SK-MEL-5 (cell line): ENCODE measurements at places on chromosomes 5 and 9. TPM values are rescaled to one million over a fixed set of nuclear protein-coding genes. Genes with fewer than 3 reads are reported as not detected.

The CDC20B gene
- 0.21 and 0.35 TPM in 2 replicates for total RNA-seq

The PCDHGA9 gene
- 0.03 and 0.45 TPM in 2 replicates for total RNA-seq

The SH3TC2 gene
- 21.8 and 22.1 TPM in 2 replicates for total RNA-seq

The COL27A1 gene
- 0.90 and 2.3 TPM in 2 replicates for total RNA-seq

The REEP5 gene
- 32.4 and 47.7 TPM in 2 replicates for total RNA-seq

The TAF1L gene
- not detected in 2 replicates for total RNA-seq

The IFNA21 gene
- not detected in 2 replicates for total RNA-seq

The PCDHAC2 gene
- 0.32 TPM in 2 replicates for total RNA-seq

The AHRR gene
- 20.0 and 21.4 TPM in 2 replicates for total RNA-seq

The KIAA1958 gene
- 2.0 TPM in 2 replicates for total RNA-seq

The TMEM250 gene
- total RNA-seq = 42.5 and 43.0 TPM in 2 replicates

The NTMT1 gene
- total RNA-seq = 35.7 and 41.0 TPM in 2 replicates

The ANKDD1B gene
- 0.08 and 0.69 TPM in 2 replicates for total RNA-seq

The CNTNAP3B gene
- 9.0 and 9.2 TPM in 2 replicates for total RNA-seq

The OR1K1 gene
- total RNA-seq = not detected in 2 replicates

The HSPA5 gene
- total RNA-seq = 65.9 and 80.6 TPM in 2 replicates

The TOR1B gene
- total RNA-seq = 26.5 and 33.2 TPM in 2 replicates

The MED7 gene
- 16.3 and 17.7 TPM in 2 replicates for total RNA-seq

The ERP44 gene
- 29.5 and 30.1 TPM in 2 replicates for total RNA-seq

The IL4 gene
- not detected in 2 replicates for total RNA-seq

The ZDHHC12 gene
- 65.2 and 74.1 TPM in 2 replicates for total RNA-seq

The LCP2 gene
- total RNA-seq = 0.26 and 0.51 TPM in 2 replicates

The TRAF1 gene
- total RNA-seq = 0.32 and 0.51 TPM in 2 replicates

The EGFL7 gene
- 61.5 and 66.9 TPM in 2 replicates for total RNA-seq

The ZNF300 gene
- 4.4 and 5.1 TPM in 2 replicates for total RNA-seq

The PCDHGA6 gene
- 1.8 and 2.4 TPM in 2 replicates for total RNA-seq

The GGTA1 gene
- total RNA-seq = not detected in 2 replicates

The BARHL1 gene
- total RNA-seq = not detected in 2 replicates
